ENCODE measurements at places on chromosomes 3 and 15.
A peak's percentile ranks its signal among the peaks of the same experiment; 100 is the strongest.

- DNase-seq = no peak
Measured at GRCh38 chr3:23435318-23435717, 232.2 kb downstream of the UBE2E2 start.

DNA sequence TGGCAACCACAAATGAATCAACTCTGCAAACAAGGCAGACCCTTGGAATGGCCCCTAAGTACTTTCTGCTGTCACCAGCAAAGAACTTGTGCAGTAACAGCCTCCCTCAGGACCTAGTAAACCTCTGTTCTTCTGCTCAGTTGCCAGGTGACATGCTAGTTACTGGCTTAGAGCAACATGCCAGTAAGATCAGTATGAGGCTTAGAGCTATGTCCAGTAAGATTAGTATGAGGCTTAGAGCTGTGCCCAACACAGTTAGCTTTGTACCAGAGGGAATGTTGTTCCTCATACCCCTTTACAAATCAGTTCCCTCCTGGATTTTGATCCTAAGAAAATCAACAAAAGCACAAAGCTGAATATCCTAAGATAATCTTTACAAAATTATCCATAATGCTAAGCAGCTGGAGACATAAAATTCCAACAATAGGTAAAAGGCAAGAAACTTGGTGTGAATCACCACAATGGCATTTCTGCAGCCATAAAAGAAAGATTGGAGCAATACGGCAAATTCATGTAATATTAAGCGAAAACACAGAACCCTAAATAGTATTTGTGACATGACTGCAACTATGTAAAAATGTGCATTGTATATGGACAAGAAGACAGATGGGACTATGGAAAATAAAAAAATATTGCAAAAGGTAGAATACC is 107.3 kb upstream of the LPP start:
- DNase-seq = peak; percentile 48

DNA sequence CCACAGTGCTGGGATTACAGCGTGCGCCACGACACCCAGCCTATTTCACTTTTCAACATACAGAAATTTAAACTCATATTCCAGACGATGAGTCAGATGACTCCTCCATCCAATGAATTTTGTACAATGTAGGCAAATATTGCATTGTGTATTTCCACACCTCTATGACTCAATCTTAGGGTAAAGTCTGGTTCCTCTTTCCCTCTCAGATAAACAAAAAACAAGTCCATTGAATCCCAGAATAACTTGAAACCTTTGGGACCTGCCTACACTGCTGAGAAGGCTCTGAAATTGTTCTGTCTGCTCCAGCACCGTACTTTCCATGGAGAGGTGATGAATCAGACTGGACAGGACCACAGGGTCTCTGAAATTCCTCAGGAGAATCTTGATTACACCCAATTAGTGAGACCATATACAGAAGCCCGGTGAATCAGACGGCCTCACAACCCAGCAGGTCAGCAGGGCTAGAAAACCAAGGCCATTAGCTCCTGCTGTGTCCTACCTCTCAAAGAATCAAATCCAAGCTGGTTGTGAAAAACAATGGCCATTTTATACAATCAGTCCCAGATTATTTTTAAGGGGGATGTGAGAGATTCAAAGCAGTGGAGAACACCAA is 112.6 kb downstream of the ERC2 start:
- DNase-seq = no peak

- no peak for DNase-seq
Measured at GRCh38 chr15:71761649-71762048, 48.7 kb upstream of the NR2E3 start.

GRCh38 chr3:125643172-125643571 is 47.9 kb upstream of the OSBPL11 start:
- DNase-seq = no peak

DNA sequence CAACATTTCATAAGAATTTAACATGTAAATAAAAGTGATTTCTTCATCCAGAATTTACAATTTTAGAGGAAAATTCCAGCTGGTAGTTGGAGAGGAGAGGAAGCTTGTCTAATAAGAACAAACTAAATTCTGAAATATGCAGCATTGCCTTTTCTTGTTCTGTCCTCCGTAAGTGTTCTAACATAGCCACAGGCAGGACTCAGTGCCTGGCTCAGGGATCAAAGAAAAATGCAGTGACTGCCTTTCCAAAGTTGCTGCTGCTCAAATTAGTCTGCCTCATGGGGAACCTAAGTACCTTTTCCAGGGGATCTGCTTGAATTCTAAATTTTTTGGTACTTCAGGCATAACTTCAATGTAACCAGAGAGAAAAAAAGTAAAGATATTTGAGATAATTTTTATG is 713.0 kb upstream of the CADM2 start:
- no peak for DNase-seq

Measured in fibroblast of skin of left quadriceps (primary cell).